ENCODE measurements at places on chromosomes 13 and 19.

- no peak for DNase-seq
Observed at GRCh38 chr13:105340061-105340606, 1195.3 kb downstream of the EFNB2 start.

DNA sequence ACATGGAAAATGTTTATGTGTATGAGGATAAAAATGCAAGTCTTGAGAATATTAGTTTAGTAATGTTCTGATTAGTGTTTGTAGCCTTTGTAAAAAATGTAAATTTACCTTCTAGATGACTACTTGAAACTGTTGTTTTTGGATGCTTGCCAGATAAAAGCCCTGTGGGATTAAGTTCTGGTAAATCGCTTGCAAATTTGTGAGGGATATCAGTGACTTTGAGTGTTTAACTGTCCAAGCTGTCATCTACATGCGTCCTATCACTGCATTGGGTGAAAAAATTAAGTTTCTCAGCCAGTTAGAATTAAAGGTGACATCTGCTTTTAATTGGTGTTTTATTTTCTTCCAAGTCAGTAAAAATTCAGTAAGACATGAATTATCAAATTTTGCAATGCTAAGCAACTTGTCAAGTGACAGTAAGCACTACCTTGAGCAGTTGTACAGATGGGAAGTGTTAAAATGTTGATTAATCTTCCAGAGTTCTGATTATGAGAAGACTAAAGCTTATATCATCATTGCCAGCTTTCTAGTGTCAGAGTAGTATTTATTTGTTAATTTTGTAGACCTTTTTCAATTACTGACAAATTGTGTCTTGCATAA lies 88.0 kb downstream of the PCCA start:
- peak; percentile 53 for DNase-seq

- DNase-seq = no peak
Observed at GRCh38 chr13:39692660-39693438, 37.4 kb downstream of the COG6 start.

GRCh38 chr19:16125737-16126495 lies 14.2 kb downstream of the RAB8A start:
- DNase-seq = no peak

DNA sequence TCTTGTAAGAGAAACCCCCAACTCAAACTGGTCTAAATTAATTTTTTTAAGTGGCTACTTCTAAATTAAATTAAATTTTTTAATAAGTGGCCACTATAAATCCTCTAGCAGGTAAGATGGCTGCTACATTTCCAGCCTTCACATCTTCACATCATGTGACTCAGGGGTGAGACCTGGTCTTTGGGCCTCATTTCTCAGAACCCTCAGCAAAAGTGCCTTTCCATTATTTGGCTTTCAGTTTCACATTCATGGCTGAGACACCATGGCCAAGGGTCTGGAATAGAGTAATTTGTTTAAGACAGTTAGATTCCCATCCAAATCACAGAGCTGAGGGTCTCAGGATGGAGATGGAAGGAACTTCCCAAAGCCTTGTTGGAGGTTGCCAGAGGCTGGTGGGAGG lies 47.5 kb downstream of the DCT start:
- DNase-seq = no peak

GRCh38 chr13:102402290-102402689 lies 442 bp upstream of the FGF14 start:
- DNase-seq = no peak

DNA sequence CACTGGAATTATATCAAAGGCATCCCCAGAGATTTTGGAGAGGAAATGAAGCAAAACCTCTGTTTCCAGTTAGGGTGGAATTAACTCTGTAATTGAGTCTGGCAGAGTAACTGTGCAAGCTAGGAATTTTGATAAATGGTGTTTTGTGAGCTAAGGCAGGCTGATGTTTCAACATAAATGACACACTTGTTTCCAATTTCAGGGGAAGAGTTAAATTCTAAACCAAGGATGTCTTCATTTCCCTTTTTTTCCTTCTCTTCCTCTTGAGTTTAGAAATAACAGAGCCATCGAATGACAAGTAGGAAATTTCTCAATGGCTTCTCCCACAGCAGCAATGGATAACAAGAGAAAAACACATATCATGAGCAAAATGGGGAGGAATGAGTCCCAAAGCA lies 131.2 kb downstream of the IRS2 start:
- DNase-seq = no peak

GRCh38 chr13:33745370-33746324 lies 72.3 kb upstream of the RFC3 start:
- no peak for DNase-seq

- no peak for DNase-seq
Observed at GRCh38 chr13:41271456-41272285, 8.3 kb upstream of the MTRF1 start.

- no peak for DNase-seq
Observed at GRCh38 chr13:36418022-36418805, 14.1 kb upstream of the CCNA1 start.

DNA sequence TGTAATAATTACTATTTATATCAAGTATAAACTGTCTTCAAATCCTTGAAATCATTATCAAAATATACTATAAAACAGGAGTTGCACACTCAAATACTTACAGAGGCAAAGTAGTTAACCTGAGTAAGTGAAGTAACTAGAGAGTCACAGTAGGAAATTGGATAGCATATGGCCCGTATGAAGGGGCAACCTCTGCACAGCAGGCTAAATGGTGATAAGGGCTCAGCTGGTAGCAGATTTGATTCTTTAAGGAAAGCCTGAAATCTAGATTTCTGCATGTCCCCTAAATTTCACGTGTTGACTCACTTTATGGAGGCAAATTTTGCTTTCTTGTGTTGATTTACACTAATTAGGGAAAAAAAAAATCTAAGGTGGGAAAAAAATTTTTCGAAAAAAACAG lies 46.4 kb downstream of the STOML3 start:
- no peak for DNase-seq

GRCh38 chr13:57629821-57630235 lies 1.7 kb upstream of the PCDH17 start:
- peak; percentile 45 for DNase-seq

GRCh38 chr13:101511161-101511560 lies 58.7 kb downstream of the ITGBL1 start:
- DNase-seq = no peak

GRCh38 chr19:54660306-54660705 lies 2.5 kb upstream of the LILRB4 start:
- DNase-seq = no peak

- DNase-seq = no peak
Observed at GRCh38 chr13:102721800-102722231, 27.0 kb upstream of the METTL21C start.

- no peak for DNase-seq
Observed at GRCh38 chr19:29741776-29742175, 26.7 kb upstream of the C19orf12 start.

DNA sequence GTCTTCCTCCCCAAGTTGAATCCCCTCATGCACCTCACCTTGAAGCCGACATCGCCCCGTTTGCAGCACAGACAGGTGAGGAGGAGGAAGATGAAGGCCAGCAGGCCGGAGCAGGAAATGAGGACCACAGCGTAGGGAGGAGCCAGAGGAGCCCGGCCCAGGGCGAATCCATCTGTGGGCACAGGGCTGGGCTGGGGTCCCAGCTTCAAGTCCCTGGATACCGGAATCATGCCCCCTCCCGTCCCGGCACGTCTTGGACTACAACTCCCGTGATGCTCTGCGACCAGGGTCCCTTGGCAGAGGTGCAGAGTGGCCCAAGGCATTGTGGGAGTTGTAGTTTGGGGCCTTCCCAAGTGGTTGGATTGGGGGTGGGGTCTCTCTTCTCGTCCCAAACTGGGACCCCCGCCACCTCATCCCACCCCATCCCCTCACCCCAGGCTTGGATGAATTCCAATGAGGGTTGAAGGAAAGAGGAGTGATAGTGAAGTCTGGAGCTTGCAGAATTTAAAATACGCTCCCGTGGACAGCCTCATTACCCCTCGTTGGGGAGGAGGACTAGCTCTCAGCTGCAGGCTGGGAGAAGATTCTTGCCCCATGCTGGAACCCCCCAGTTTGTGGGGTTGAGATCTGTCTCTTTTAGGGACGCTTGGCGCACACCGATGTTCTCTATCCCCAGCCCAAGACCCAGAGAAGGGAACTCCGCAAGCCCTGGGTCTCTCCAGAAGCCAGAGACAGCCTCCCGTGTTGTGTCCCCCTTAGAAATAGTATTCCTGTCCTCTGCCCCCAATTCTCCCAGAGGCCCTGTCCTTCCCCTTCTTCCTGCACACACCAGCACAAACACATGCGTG lies 990 bp downstream of the LMTK3 start:
- DNase-seq = peak; percentile 49

DNA sequence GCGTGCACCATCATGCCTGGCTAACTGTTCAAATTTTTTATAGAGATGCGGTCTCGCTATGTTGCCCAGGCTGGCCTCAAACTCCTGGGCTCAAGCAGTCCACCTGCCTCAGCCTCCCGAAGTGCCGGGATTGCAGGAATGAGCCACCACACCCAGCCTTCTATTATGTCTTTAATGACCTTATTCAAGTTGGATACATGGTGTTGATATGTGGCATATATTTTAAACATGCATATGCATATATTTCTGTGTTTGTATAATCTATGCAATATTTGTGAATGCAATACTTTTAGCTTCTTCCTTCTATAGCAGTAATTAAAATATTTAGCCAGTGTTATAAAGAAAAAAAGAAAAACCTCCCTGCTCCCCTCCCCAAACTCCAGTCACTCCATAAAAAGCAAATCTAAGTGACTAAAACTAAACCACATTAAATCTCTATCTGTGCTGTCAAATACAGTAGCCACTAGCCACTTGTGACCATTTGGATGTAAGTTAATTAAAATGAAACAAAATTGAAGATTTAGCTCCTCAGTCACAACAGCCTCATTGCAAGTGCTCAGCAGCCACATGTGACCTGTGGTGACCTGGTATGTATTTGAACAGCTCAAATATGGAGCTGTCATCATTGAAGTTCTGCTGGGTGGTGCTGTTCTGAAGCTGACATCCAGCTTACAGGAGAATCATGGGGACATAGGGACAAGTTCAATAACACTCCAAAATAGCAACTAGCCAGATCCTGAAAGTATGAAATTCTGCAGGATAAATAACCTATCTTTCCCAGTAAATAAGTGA lies 27.4 kb downstream of the FCGBP start:
- no peak for DNase-seq

DNA sequence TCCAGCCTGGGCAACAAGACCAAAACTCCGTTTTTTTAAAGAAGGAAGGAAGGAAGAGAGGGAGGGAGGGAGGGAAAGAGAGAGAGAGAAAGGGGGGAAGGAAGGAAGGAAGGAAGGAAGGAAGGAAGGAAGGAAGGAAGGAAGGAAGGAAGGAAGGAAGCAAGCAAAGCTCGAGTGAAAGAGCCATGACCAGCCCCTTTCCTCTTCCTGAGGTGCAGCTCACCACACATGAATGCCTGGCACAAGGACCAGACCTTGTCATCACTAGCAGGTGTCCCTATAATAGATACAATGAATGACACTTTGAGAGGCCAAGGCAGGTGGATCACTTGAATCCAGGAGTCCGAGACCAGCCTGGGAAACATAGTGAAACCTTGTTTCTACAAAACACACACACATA lies 31.0 kb downstream of the SPRY2 start:
- no peak for DNase-seq

GRCh38 chr19:8678244-8678807 lies 20.3 kb downstream of the ACTL9 start:
- DNase-seq = no peak

GRCh38 chr19:35742121-35742724 lies at the start of gene IGFLR1:
TSS of gene IGFLR1 (minus strand) at chr19:35742452. CDS start at chr19:35741180, 1,272 bp downstream.
- DNase-seq = no peak

- no peak for DNase-seq
Observed at GRCh38 chr13:74443631-74444030, 309.4 kb upstream of the KLF12 start.

GRCh38 chr19:30029721-30030510 lies 87.9 kb downstream of the URI1 start:
- DNase-seq = no peak

GRCh38 chr13:106520251-106521054 lies 15.0 kb downstream of the EFNB2 start:
- no peak for DNase-seq

DNA sequence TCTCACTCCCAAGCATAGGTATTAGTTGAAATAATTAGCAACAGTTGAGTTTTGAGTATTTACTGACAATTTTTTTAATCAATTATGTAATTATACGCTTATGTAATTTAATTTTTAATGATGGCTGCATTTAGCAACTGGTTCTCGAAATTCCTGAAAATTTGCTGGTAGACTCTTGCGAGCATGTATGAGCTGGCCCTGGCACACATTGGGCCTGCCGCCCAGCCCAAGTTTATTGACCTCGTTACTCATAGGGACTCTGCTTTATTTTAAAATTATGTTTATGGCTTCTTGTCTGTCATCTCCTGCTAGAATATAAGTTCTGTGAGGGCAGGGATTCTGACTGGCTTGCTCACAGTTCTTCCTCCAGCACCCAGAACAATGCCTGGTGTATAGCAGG lies 6.7 kb downstream of the KLK14 start:
- no peak for DNase-seq

DNA sequence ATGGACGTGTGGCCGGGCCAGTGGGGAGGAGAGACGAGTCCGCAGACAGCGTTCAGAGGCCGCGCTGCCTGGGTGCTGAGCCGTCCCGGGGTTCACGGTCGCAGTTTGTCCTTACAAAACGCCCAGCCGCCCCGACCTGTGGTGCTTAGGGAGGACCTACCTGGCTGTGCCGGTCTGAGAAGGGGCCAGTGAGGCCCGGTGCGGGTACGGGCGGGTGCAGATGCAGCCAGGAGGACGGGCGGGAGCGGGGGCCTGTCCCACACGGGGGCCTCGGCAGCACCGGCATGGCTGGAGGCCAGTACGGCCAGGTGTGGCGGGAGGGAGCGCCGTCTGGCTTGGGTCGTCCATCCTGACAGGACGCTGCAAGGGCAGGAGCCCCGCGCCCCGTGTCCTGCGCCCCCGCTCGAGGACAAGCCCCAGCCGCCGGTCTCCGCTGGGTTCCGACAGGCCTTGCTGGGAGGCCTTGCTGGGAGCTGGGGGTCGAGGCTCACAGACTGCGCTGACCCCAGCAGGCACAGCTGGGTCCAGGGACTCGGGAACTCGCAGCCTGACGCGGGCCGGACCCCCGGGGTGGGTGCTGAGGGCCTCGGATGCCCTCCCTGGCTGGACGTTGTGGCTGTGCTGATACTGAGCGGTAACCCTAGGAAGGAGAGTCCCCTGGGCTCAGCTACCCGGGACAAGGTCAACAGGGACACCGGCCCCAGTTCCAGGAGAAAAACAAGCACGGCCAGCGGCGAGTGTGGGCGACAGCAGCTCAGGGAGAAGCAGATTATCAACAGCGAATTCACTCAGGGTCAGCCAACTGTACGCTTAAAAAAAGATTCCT lies 5.3 kb upstream of the PROZ start:
- DNase-seq = no peak
